ENCODE measurements at places on chromosomes 13 and 19.

GRCh38 chr19:8806661-8807060, 25.4 kb downstream of the ZNF558 start:
- no peak for DNase-seq

DNA sequence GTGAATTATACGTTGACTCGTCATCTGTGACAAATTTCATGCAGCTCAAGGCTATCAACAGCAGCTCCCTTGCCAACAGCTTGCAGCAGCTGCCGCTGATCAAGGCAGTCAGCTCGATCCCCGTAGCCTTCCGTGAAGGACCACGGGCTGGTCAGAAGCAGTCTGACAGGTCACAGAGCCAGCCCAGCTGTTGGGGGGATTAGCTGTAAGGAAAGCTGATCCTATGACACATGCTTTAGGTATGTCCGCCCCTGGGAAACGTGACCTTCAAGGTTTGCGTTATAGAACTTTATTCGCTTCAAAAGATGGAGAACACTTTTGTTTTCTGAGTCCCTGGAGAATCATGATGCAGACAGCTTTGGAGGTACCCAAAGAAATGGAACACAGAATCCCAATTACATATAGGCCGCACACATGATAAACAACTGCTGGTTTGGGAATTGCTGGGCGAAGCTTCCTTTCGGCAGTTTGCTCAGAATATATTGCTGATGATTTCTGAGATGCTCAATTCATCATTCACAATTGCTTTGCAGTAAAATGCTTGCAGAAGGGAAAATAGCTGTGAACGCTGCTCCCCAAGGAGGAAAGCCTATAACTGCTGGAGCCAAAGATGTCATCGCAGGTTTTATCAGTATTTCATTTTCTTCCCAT, 62.6 kb upstream of the USP29 start:
- no peak for DNase-seq

GRCh38 chr13:83829810-83830209, 52.5 kb downstream of the SLITRK1 start:
- DNase-seq = no peak

GRCh38 chr19:6185835-6186834, 50.7 kb downstream of the ACSBG2 start:
- DNase-seq = no peak

GRCh38 chr19:52735734-52736133, 890 bp upstream of the ZNF611 start:
- DNase-seq = peak; percentile 60

DNA sequence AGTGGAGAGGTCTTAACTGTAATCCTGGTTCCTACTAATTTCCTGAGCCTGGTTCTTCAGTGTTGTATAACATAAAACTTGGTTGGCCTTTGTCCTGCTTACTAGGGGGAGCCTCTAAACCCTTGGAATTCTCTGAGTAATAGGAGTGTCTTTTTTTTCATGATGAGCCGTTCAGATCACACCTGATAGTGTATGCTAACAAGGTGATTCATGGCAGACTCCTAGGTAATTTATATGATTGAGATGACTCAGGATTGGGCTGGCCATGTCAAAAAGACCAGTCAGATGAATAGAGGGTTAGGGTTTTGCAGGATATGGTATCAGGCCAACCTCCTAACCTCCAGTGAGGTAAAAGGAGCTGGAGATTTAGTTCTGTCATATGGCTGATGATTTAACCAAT, 135.8 kb upstream of the KLF12 start:
- peak; percentile 17 for DNase-seq

DNA sequence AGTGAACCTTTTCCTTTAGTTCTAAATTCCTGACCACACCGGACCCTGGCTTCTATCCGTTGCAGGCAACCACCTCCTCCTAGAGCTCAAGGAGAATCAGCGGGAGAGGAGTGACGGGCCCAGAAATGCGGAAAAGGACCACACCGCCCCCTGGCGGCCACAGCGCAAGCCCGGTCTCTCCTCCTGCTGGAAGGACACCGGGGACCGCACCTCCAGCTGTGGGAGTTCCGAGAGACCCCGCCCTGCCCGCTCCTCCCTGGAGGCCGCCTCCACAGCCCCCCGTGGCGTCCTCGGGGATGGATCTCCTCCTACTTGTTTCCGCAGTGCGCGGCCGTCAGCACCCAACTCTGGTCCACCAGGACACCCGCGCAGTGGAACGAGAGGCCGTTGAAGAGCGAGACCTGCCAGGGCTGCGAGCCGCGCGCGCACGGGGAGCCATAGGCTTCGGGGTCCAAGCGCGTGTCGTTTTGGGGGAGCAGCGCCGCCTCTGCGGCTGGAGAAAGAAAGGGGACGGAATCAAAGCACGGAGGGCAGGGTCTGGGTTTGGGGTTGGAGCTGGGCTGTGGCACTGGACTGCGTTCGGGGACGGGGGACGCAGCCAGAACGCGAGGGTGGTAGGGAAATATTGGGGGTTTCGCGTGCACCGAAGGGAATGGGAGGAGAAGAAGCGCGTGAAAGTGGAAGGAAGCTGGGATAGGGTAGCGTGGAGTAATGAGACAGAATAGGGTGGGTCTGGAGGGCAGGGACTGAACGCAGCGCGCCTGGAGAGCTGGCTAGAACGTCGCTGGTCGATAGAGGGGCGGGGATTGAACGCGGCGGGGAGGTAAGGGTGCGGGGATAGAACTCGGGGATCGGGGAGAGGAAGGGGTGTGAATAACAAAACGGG, 2.5 kb downstream of the KLK10 start:
- no peak for DNase-seq

DNA sequence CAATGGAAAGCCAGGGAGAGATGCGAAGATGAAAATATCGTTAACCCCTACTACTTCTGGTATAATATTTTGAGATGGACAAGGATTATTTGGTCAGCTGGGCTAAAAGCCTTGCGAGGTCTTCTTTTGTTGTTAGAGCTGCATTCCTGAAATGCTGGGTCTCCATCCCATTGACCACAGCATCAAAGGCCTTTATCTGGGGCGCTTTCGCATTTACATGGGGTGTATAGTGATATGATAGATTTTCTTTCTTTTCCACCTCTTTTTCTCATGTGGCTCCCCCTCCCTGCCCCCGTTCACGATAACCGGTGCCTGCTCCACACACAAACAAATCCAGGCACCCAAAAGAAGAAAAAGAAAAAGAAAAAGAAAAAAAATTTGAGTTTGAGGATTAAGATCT, 77.5 kb downstream of the ZNF536 start:
- DNase-seq = no peak

- no peak for DNase-seq
Measured at GRCh38 chr19:54739587-54740497, 1.5 kb downstream of the KIR2DL3 start.

- no peak for DNase-seq
Measured at GRCh38 chr19:42095814-42096230, 19.9 kb downstream of the ZNF574 start.

GRCh38 chr19:40632311-40633036, 31.3 kb downstream of the LTBP4 start:
- no peak for DNase-seq

GRCh38 chr13:44734201-44734707, 158.1 kb upstream of the TSC22D1 start:
- peak; percentile 93 for DNase-seq

- no peak for DNase-seq
Measured at GRCh38 chr13:110411688-110412059, 104.6 kb downstream of the COL4A2 start.

GRCh38 chr19:19643158-19644053, at the start of gene GMIP:
Gene GMIP, minus strand, starts transcription at chr19:19643657. Its CDS starts 128 bp downstream, at chr19:19643529.
- DNase-seq = peak; percentile 77

DNA sequence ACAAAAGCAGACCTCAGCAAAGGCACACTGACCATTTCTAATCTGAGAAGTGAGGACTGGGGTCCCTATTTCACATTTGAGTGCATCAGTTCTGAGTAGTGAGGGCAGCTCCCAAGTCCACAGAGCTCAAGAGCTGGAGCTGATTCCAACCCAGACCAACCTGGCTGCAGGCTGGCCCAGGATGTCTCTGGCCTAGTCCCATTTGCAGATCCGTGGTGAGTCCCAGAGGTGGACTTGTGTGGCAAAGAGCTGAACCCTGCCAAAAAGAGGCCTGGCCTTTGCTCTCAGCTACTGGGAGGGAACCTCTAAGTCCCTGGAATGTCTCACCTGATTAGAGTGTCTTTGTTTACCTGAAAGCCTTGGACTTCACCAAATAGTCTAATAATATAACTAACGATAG, 14.6 kb downstream of the SIGLEC7 start:
- no peak for DNase-seq

GRCh38 chr13:79992111-79992510, 348.8 kb downstream of the SPRY2 start:
- no peak for DNase-seq

- no peak for DNase-seq
Measured at GRCh38 chr13:36126491-36126890, 4.7 kb downstream of the DCLK1 start.

- DNase-seq = no peak
Measured at GRCh38 chr13:21675095-21675991, 4.5 kb downstream of the FGF9 start.

DNA sequence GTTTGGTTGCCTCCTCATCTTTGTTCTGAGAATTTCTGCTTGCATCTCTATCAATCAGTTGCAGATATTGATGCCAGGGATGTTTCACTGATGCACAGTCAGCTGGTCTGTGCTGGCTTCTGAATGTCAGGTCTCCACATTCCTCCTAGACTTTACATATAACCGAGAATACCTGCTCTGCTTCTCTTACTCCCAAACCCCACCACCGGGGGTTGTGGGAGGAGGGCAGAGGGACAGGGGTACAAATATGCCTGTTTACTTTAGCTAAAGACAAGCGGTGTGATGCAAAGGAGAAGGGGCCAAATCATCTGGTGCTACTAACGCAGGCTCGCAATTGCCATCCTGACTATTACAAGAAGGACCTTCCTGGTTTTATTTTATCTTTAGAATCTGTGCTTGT, 17.4 kb upstream of the KLHL1 start:
- no peak for DNase-seq

DNA sequence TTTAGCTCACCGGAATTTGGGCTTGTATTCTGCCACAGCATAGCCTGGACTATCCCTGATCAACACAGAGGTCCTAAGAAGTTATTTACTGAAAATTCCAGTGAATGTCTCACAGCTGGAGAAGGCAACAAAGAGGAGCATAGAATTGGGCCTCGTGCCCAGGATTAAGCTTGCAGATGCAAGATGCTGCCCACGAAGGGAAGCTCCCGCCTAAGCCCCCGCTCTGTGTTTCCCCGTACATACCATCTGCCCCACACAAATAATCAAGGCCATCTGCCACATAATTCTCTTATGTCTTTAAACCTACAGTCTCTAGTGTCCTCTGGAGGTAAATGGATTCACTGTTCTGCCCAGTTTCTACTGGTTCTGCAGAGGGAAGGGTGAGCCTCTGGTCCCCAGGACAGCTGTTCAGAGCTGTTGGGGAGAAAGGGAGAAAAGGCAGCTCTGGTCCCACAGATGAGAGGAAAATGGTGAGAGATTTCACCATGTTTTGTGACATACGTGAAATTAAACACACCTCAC, 7.4 kb upstream of the TPP2 start:
- DNase-seq = no peak

DNA sequence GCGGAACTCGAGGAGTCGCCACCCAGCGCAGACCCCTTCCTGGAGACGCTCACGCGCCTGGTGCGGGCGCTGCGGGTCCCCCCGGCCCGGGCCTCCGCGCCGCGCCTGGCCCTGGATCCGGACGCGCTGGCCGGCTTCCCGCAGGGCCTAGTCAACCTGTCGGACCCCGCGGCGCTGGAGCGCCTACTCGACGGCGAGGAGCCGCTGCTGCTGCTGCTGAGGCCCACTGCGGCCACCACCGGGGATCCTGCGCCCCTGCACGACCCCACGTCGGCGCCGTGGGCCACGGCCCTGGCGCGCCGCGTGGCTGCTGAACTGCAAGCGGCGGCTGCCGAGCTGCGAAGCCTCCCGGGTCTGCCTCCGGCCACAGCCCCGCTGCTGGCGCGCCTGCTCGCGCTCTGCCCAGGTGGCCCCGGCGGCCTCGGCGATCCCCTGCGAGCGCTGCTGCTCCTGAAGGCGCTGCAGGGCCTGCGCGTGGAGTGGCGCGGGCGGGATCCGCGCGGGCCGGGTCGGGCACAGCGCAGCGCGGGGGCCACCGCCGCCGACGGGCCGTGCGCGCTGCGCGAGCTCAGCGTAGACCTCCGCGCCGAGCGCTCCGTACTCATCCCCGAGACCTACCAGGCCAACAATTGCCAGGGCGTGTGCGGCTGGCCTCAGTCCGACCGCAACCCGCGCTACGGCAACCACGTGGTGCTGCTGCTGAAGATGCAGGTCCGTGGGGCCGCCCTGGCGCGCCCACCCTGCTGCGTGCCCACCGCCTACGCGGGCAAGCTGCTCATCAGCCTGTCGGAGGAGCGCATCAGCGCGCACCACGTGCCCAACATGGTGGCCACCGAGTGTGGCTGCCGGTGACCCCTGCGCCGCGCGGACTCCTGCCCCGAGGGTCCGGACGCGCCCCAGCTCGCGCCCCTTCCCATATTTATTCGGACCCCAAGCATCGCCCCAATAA, 2.3 kb downstream of the AMH start:
- DNase-seq = no peak

DNA sequence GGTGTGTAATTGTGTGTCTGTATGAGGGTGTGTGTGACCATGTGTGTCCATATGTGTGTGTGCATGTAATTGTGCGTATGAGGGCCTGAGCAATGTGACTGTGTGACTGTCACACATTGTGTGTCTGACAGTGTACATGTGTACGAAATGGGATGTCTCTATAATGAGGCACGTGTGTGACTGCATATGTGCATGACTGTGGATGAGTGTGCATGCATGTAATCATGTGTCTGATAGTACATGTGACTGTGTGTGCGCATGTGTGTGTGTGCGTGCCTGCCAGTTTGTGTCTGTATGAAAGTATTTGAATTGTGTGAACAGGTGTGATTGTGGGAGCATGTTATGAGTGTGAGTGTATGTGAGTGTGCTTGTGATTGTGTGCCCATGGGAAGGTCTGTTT, 2.2 kb upstream of the ACSBG2 start:
- DNase-seq = no peak

- no peak for DNase-seq
Measured at GRCh38 chr19:5961969-5962945, 15.7 kb downstream of the RANBP3 start.

DNA sequence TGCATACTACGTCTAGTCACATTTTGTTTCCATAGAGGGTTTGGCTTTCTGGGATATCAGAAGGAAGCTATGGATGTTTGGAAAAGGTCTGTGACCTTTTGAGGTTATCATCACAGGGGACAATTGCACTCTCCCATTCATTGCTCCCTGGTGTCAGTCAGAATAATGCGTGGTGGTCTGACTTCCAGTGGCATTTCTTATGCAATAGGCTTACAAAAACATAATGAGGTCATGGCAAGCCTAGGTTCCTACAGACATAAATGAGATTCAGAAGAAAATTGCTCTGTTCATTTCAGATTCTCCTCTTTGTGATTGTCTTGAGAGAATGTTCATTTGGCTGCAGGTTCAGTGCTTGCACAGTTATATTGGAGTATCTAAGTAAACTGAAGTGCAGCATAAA, 54.6 kb downstream of the ARHGAP35 start:
- no peak for DNase-seq

GRCh38 chr19:16355293-16356043, 30.8 kb downstream of the KLF2 start:
- no peak for DNase-seq

- no peak for DNase-seq
Measured at GRCh38 chr19:27745978-27746542, 1466.9 kb downstream of the UQCRFS1 start.
